ENCODE measurements at places on chromosomes 12 and 14.

GRCh38 chr12:1791104-1791841 is 29.1 kb upstream of the LRTM2 start:
- DNase-seq, result no peak

DNA sequence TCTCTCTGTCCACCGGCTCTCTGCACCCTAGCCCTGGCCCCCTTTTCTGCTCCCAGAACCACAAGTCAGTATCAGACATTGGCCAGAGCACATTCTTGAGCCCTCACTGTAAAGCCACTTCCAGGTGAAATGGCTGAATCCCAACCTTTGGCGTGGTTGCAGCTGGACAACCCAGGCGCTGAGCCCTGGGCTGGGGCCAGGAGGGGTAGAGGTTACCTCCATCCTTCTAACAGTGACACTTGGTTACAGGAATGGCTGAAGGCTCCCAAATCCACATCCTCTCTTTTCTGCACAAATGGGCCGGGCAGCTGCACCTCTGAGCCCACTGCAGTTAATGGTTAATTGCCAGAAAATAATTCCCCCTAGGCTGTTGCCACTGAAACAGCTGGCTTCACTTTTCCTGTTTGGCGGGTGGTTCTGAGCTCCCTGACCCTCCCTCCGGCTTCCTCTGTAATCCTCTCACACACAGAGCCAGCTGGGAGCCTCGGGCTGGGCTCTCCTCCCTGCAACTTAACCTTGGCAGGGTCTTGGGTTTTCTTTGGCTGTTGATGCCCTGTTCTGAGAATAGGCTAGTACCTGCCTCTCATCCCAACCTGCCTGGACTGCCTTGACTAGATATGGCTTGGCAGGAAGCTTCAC is 44.1 kb downstream of the TSPAN11 start:
- DNase-seq, result no peak

DNA sequence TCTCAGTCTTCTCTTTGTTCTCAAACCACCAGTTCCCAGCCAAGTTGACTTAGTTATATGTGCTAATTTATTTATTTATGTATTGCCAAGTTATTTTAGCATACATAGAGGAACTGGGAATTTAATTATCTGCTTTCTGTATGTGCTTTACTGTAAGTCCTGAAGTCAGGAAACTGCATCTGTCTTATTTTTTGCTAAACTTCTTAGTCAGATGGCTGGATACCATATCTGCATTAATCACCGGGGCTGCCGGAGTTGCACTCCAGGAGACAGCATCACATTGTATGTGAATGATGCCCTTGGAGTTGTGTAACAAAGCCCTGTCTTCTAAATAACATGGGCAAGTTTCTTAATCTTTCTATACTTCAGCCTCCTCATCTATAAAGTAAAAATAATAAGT is 96.2 kb downstream of the MON2 start:
- DNase-seq, result no peak

DNA sequence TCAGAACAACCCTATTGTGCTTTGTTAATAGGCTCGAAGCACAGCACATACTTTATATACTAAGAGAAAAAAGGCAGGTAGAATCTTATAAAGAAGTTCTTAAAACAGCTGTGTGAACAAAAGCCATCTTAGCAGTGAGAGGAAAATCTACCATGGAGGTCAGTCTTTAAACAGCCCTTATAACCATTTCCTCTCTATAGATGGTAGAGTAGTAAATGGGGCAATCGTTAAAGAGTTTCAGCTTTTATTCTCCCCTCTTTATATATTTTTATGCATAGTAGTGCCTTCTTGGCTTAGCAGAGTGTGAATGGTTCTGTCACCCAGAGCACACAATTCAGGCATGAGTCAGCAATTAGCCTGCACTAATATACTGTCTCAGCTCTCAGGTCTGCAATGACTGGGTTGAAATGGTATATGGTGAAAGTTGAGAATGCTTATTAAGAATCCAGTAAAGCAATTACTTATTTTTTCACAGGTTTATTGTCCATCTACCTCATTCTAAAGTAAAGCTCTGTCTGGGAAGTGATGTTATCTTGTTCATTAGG is 305.0 kb downstream of the NELL2 start:
- no peak for DNase-seq
